Stimulated activated CD8-positive, alpha-beta memory T cell treated with anti-CD3 and anti-CD28 coated beads, Interleukin-4, amount 100 ng/mL, for 1 hour (primary cell): ENCODE measurements at places on chromosomes 16 and 17.

- DNase-seq = no peak
Observed at GRCh38 chr16:47196457-47196856, 52.7 kb upstream of the NETO2 start.

DNA sequence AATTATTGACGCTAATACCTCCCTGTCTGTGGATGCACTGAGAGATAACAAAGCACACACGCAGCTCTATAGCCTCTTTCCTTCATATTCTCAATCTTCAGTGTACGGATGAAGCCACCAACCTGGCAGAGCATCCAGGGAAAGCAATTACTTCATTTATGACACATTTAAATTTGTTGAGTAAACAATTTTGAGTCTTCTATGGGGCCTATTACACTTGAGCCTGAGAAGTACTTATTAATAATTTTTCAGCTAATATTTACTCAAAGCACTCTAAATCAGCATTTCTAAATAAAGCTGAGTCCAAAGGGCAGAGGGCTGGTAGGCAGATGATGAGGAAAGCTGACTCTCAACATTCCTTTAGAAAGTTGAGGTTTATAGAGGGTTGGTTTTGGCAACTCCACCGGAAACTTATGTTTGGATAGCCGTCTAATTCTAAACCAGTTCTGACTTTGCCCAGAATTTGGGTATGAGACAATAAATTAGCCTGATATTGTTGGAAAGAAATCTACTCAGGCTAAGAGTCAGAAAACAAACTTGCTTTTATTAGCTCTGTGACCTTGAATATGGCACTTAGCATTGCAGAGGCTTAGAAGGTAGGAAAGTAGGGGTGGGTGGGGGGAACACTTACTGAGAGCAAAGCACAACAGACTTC, 643.5 kb downstream of the CDH11 start:
- DNase-seq = no peak

- no peak for DNase-seq
Observed at GRCh38 chr16:84675884-84676283, 23.9 kb upstream of the USP10 start.

- DNase-seq = no peak
Observed at GRCh38 chr17:74859459-74860228, at the start of gene GRIN2C. TSS of gene GRIN2C (minus strand) at chr17:74859885. CDS start at chr17:74855092, 4,793 bp downstream.

- no peak for DNase-seq
Observed at GRCh38 chr16:6345090-6345489, 987.6 kb upstream of the RBFOX1 start.

DNA sequence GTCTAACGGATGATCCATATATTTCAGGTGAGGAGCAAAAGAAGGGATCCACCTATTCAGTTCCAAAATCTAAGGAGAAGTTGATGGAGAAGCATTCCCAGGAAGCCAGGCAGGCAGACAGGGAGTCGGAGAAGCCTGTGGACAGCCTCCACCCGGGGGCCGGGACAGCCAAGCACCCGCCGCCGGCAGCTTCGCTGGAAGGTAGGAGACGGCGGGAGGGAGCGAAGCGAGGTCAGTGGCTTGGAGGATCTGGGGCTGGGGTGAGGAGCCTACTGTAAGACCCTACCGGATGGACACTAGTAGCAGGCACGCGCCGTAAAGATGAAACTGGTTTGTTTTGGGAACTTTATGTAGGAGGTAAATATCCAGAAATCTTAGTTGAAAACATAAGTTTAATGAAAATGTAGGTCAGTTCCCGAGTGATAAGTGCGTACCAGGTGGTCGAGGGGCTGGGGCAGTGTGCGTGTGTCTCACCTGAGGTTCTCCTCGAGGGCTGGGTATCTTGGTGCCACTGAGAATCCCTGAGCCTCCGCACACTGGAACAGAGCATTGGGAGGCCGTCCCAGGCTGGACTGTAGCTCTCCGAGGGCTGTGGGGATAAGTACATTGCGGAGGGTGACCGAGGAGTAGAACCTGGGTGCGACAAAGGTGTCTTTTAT, 714 bp downstream of the SPATA33 start:
- no peak for DNase-seq

DNA sequence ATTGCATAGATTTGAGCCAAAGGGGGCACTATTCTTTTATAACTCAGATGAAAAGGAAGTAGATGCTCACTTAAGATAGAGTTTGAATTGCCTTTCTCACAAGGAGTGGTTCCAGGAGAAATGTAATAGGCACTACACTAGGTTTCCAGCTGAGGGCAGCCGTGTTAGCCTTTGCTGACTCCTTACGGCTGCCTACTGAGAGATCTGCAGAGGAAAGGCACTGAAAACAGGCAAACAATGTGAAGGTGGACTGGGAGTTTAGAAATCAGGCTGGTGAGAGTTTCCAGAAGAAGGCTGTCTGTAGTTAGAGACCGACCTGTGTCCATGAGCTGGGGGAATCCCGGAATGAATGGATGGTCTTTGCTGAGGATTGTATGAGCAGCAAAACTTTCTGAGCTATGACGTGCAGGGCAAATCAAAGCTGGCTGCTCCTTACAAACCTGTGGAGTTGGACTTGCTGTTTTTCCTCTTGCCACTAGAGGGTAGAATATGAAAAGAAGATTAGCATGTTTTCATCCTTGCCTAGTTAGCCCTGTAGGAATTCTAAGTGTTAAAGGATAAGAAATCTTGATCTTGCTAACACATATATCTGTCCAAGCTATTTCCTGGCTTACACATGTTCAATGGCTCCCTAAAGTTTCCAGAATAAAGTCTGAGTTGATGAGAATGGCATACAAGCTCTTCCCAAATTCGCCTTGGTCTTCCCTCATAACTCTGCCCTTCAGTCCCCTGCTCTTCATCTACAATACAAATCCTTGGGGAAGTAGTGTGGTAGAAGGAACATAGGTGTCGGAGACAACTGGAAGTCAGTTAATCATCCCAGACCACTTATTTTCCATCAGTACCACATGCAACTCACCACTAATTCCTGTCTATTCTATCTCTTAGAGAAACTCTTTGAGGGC, 20.1 kb upstream of the TAOK1 start:
- no peak for DNase-seq

DNA sequence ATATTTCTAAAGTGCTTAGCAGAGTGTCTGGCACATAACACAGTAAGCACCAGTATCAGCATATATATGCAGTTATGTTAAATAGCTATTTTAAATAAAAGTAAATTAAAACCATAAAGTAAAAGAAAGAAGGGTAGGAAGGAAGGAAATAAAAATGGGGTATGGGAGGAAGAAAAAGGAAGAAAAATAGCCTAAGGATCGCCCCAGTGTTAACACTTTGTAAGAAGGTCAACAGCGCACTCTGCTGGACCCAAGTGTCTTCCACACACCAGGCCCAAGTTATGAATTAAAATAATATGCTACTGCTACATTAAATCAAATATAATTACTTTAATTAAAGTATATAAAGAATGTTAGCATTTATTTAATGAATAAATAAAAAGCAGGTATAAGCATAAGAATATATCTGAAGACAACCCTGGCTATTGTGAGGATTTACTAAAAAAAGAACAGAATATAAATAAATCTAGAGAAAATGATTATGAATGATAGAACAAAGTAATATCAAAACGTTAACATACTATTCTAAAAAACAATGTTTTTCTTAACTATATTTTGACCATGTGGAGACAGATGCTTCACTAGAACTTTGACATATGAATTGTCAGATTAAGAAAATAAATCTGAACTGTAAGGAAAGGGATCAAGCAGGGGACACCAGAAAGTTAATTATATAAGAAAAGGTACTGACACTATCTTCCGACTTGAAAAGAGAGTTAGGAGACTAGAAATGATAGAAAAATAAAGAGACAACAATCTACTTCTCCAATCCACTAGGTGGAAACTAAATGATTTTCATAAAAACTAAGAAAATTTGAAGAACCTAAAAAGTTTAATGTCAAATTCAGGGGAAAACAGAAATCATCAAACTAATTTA, 25.9 kb downstream of the BRIP1 start:
- no peak for DNase-seq
